Effector memory CD8-positive, alpha-beta T cell (primary cell): ENCODE measurements at places on chromosomes 7 and 10.

DNA sequence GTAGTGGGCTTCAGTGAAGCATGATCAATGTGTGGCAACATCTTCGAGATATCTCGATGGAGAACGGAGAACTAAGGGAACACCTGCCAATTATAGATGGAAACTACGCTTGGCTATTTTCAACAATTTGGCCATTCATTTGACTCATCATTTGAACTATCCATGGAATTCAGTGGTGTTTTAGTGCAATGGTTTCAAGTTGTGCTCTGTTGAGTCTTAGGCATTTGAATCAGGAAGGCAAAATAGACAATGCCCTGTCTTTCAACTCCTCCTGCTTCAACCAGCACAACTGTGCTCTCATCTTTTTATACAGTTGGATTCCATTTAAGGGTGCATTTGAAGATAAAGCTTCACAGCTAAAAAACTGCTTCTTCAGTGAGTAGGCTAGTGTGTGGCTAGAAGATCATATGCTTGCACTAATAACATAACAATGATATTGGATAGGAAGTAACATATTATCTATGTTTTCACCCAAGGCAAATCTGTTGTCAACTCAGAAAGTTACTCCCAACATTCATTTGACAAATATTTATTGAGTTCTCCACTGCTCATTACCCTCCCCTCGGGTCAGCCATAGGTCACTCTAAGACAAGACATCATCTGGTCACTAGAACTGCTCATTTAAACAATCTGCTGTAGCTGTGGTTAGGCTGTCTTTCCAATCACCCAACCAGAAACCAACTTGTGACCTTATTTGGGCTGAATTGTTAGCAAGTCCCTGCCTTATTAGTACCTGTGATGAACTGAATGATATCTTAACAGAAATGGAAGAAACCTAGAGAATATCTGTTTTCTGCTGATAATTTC, 314.1 kb upstream of the SP4 start:
- H3K27ac ChIP-seq = no peak overlapping the region
- no peak for DNase-seq
- H3K4me3 ChIP-seq = no peak overlapping the region
- H3K27me3 ChIP-seq = peaks cover 29% of the 10 kb centered on the region
- no peaks in the 10 kb centered on the region for H3K4me1 ChIP-seq

GRCh38 chr7:158322616-158323530, 264.8 kb downstream of the PTPRN2 start:
- peaks cover 5% of the 10 kb centered on the region for H3K27me3 ChIP-seq
- H3K36me3 ChIP-seq = no peaks in the 10 kb centered on the region
- no peak overlapping the region for H3K27ac ChIP-seq
- DNase-seq = no peak

DNA sequence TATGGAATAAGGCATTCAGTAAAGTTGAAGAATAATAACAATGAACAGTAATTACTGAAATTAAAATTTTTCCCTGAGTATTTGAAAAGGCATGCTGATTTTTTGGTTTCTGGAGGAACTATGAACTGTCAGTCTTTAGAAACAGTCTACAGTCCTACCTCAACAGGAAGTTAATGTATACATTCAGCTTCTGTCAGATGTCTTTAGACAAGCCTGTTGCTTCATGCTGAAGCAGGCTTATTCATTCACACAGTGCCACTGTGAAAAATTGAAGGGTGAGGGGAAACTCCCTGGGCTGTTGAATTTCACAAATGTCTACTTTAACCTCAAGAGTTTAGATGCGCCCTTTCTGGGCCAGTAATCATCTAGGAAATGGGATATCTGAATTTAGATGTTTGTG, 3.5 kb downstream of the NRF1 start:
- no peaks in the 10 kb centered on the region for H3K27me3 ChIP-seq
- H3K4me1 ChIP-seq = peaks cover 71% of the 10 kb centered on the region

- no peak overlapping the region for H3K4me3 ChIP-seq
- no peak for DNase-seq
- peaks cover 17% of the 10 kb centered on the region for H3K27me3 ChIP-seq
- no peaks in the 10 kb centered on the region for H3K4me1 ChIP-seq
Observed at GRCh38 chr7:22670422-22670815, 56.6 kb upstream of the IL6 start.

- no peaks in the 10 kb centered on the region for H3K27me3 ChIP-seq
- H3K4me3 ChIP-seq = peak overlapping the region; percentile 80
- peaks cover 3% of the 10 kb centered on the region for H3K36me3 ChIP-seq
- peak overlapping the region; percentile 79 for H3K27ac ChIP-seq
- peaks cover 29% of the 10 kb centered on the region for H3K4me1 ChIP-seq
- peak; percentile 33 for DNase-seq
Observed at GRCh38 chr10:92239600-92240288, 51.1 kb downstream of the CPEB3 start.

- H3K36me3 ChIP-seq = peaks cover 19% of the 10 kb centered on the region
- peak overlapping the region; percentile 11 for H3K27ac ChIP-seq
- no peak overlapping the region for H3K4me3 ChIP-seq
- DNase-seq = no peak
Observed at GRCh38 chr10:74855027-74855426, 28.6 kb downstream of the KAT6B start.

GRCh38 chr10:1366811-1367425, 310.7 kb downstream of the WDR37 start:
- H3K27ac ChIP-seq = no peak overlapping the region
- peaks cover 66% of the 10 kb centered on the region for H3K27me3 ChIP-seq
- no peak for DNase-seq
- H3K4me1 ChIP-seq = no peaks in the 10 kb centered on the region

GRCh38 chr10:31528831-31529230, 209.8 kb downstream of the ZEB1 start:
- DNase-seq = no peak
- no peaks in the 10 kb centered on the region for H3K27me3 ChIP-seq
- H3K4me3 ChIP-seq = no peak overlapping the region
- peaks cover 30% of the 10 kb centered on the region for H3K36me3 ChIP-seq

GRCh38 chr10:89624020-89624419, 21.0 kb downstream of the PANK1 start:
- DNase-seq = no peak
- no peaks in the 10 kb centered on the region for H3K27me3 ChIP-seq
- no peaks in the 10 kb centered on the region for H3K4me1 ChIP-seq

- H3K27ac ChIP-seq = no peak overlapping the region
- H3K27me3 ChIP-seq = peaks cover 32% of the 10 kb centered on the region
- H3K36me3 ChIP-seq = no peaks in the 10 kb centered on the region
- H3K4me1 ChIP-seq = peaks cover 3% of the 10 kb centered on the region
Observed at GRCh38 chr10:125113691-125114371, 46.5 kb downstream of the CTBP2 start.

- peak; percentile 25 for DNase-seq
- no peak overlapping the region for H3K27ac ChIP-seq
- no peaks in the 10 kb centered on the region for H3K27me3 ChIP-seq
- H3K4me3 ChIP-seq = peak overlapping the region; percentile 73
Observed at GRCh38 chr10:119030421-119031250, 1.1 kb downstream of the NANOS1 start.

- H3K36me3 ChIP-seq = peaks cover 15% of the 10 kb centered on the region
Observed at GRCh38 chr10:26737730-26738129, 40.2 kb downstream of the PDSS1 start.

DNA sequence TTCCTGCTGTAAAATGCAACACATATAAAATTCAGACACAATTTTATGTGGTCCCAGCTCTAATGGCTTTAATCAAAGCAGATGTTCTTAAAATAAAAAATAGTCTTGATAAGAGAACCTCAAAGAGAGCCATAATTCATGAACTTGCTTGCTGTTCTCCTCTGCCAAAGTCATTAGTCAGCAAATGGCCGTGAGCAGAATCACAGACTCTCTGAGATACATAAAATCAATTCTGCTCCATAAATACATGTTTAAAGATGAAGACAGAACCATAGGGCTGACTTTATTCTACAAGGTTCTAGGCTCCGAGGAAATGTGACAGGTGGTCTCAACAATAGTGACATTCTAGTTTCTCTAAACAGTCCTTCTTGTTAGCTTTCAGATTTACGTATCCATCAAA, 29.8 kb downstream of the HSPA12A start:
- H3K36me3 ChIP-seq = no peaks in the 10 kb centered on the region
- no peak for DNase-seq
- H3K4me3 ChIP-seq = no peak overlapping the region

- peaks cover 9% of the 10 kb centered on the region for H3K4me1 ChIP-seq
- peak overlapping the region; percentile 52 for H3K27ac ChIP-seq
- no peaks in the 10 kb centered on the region for H3K36me3 ChIP-seq
Observed at GRCh38 chr10:7956508-7956907, 98.0 kb upstream of the GATA3 start.

- H3K27me3 ChIP-seq = no peaks in the 10 kb centered on the region
- no peak overlapping the region for H3K4me3 ChIP-seq
- no peaks in the 10 kb centered on the region for H3K36me3 ChIP-seq
- H3K27ac ChIP-seq = no peak overlapping the region
Observed at GRCh38 chr10:80794994-80795393, 257.3 kb downstream of the SH2D4B start.

DNA sequence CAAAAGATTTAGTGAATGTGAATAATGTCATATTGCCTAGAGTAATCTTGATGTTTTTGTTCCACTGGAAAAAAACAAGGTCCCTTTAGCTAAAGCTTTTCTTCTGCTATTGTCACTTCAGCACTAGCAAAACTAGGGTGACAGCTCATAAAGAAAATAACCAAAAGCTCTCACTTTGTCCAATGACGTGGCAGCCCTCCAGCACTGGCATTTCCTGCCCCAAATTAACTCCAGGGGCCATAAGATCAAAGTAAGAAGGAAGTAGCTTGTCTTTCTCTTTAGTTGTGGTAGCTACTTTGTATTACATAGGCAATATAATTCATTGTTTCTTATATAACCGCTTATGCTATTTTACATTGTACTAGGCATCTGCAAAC, 47.3 kb downstream of the LRRN3 start:
- DNase-seq = peak; percentile 35
- peak overlapping the region; percentile 34 for H3K4me3 ChIP-seq

- no peak overlapping the region for H3K4me3 ChIP-seq
- H3K36me3 ChIP-seq = no peaks in the 10 kb centered on the region
- no peak for DNase-seq
- no peaks in the 10 kb centered on the region for H3K4me1 ChIP-seq
- no peak overlapping the region for H3K27ac ChIP-seq
Observed at GRCh38 chr10:125283191-125283835, 123.0 kb upstream of the CTBP2 start.

GRCh38 chr7:139645572-139646523, 122.4 kb downstream of the CLEC2L start:
- no peaks in the 10 kb centered on the region for H3K36me3 ChIP-seq
- DNase-seq = peak; percentile 78
- peaks cover 14% of the 10 kb centered on the region for H3K4me1 ChIP-seq
- H3K27me3 ChIP-seq = no peaks in the 10 kb centered on the region

DNA sequence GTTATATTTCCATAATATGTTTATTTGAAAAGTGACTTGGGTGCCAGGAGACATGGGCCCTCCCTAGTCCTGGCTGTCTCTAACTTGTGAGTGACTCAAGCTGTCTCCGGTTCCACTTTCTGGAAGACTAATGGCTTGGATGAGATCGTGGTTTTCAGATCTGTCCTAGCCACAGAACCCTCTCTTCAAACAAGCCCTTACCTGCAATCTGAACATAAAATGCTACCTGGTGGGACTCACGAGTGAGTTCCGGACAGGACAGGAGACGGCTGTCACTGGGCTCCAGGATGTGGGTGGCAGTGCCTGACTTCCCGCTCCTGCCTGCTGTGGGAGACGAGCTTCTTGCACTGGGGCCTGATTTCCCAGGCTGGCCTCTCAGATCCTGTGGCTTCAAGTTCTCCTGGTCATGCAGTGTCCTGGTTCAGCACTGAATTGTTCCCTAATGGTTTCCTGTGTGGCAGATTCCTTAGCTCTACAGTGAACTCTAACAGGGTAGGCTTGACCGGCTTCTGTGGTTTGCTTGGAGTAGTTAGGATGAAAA, 26.0 kb upstream of the PFKFB3 start:
- H3K27me3 ChIP-seq = no peaks in the 10 kb centered on the region
- DNase-seq = no peak
- peaks cover 29% of the 10 kb centered on the region for H3K4me1 ChIP-seq
- H3K36me3 ChIP-seq = peaks cover 10% of the 10 kb centered on the region
- no peak overlapping the region for H3K4me3 ChIP-seq

DNA sequence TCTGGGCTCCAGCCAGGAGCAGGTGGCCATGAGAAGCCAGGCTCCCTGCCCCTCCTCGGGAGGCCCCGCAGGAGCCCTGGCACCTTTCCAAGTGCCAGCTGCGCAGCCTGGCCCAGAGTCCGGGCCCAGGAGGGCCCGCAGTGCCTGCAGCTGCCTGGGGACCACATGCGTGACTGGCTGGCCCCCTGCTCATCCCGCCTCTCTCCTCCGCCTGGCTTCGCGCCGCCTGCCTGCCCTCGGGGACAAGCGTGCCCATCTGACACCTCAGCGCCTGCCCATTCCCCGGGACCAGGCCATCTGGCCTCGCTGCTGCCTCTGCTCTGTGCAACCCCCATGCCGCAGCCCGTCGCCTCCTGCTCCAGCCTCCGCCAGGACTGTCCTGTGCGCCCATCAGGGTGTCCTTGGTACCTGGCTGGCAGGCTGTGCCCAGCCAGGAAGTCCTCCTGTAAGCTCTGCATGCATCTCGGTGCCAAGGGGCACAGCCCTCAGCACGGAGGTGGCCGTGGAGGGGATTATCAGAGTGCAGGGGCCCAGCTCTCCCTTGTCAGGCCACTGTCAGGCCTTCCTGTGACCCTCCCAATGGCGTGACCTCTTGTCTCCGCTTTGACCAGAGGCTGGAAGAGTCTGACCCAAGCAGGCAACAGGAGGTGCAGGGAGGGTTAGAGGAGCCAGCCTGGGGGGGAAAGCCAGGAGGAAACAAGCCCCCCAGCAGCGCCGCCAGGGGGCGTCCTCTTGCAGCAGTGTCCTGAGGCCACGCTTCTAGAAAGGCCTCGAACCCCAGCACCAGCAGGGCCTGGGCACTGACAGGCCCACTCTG, 50.5 kb downstream of the TMEM209 start:
- no peak overlapping the region for H3K4me3 ChIP-seq
- no peaks in the 10 kb centered on the region for H3K27me3 ChIP-seq
- H3K36me3 ChIP-seq = peaks cover 10% of the 10 kb centered on the region

- no peak overlapping the region for H3K27ac ChIP-seq
- peaks cover 37% of the 10 kb centered on the region for H3K27me3 ChIP-seq
- H3K36me3 ChIP-seq = no peaks in the 10 kb centered on the region
- no peak for DNase-seq
- no peaks in the 10 kb centered on the region for H3K4me1 ChIP-seq
- H3K4me3 ChIP-seq = no peak overlapping the region
Observed at GRCh38 chr10:44394696-44395381, 9.9 kb upstream of the CXCL12 start.

- no peak for DNase-seq
- H3K27me3 ChIP-seq = no peaks in the 10 kb centered on the region
- no peaks in the 10 kb centered on the region for H3K4me1 ChIP-seq
- H3K36me3 ChIP-seq = no peaks in the 10 kb centered on the region
Observed at GRCh38 chr7:84248843-84249242, 54.3 kb upstream of the SEMA3A start.

- H3K27ac ChIP-seq = peak overlapping the region; percentile 49
- DNase-seq = no peak
- peaks cover 4% of the 10 kb centered on the region for H3K36me3 ChIP-seq
- no peak overlapping the region for H3K4me3 ChIP-seq
- H3K4me1 ChIP-seq = peaks cover 10% of the 10 kb centered on the region
Observed at GRCh38 chr10:100014071-100014762, 4.5 kb upstream of the DNMBP start.

DNA sequence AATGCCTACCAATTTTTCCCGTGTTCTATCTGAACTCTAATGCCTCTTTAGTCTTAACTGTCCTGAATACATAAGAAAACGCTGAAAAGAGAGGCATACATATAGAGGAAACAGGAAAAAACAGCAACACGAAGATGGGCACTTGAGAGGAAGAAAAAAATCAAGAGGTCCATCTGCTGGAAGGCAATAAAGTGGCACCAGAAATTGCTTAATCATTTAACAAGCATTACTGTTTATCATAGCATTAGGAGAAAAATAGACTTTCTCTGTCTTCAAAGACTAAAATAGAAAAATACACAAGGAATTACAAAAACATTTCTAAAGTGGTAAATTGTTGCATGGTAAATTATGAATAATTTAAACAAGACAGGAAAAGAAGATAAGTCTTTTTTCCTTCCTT, 35.0 kb downstream of the NSUN6 start:
- H3K36me3 ChIP-seq = peaks cover 4% of the 10 kb centered on the region
- H3K27ac ChIP-seq = no peak overlapping the region
- H3K27me3 ChIP-seq = no peaks in the 10 kb centered on the region
